ENCODE measurements at places on chromosomes 3 and 15. TPM values are rescaled to one million over a fixed set of nuclear protein-coding genes. Genes with fewer than 3 reads are reported as not detected.

Gene MKRN3
- total RNA-seq: 0.55 TPM

Gene GFM1
- 33.5 TPM for total RNA-seq

Gene TTLL13
- total RNA-seq: 0.21 TPM

Gene CX3CR1
- total RNA-seq: 1.4 TPM

Gene IL17RC
- total RNA-seq: 185 TPM

Gene DAG1
- 42.1 TPM for total RNA-seq

Gene RGMA
- total RNA-seq: 18.7 TPM

Gene TGM5
- total RNA-seq: 146 TPM

Gene TM4SF1
- 96.4 TPM for total RNA-seq

Gene C3orf22
- not detected for total RNA-seq

Gene RLBP1
- total RNA-seq: not detected

Gene WDR93
- not detected for total RNA-seq

Gene LNP1
- total RNA-seq: not detected

Gene SLCO2A1
- 25.7 TPM for total RNA-seq

All from suprapubic skin (tissue), 4 donors.